Chondrocyte (in vitro differentiated cells): ENCODE measurements at places on chromosomes 7 and 10. TPM values are rescaled to one million over a fixed set of nuclear protein-coding genes. Genes with fewer than 3 reads are reported as not detected.

Gene HOXA3
- total RNA-seq: 9.3 to 12.1 TPM in 2 of 3 replicates, not detected in the other

DNA sequence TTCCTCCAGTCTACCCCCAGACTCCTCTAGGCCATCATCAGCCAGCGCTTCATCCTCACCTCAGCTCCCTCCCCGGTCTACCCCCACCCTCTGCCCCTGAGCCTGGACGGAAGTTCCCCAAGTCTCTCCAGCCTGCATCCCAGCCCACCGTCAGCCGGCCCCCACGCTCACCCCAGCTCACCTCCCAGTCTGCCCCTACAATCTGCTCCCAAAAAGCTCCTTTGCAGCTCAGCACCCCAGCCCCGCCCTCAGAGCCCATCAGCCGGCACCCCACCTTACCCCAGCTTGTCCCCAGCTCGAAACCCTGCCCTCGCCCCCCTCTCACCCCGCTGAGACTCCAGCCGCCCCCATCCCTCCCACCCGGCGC, 322 bp upstream of the RAMP3 start:
- peaks cover 7% of the 10 kb centered on the region for H3K4me1 ChIP-seq
- no peak overlapping the region for H3K27ac ChIP-seq
- no peak overlapping the region for H3K4me3 ChIP-seq
- DNase-seq: no peak

DNA sequence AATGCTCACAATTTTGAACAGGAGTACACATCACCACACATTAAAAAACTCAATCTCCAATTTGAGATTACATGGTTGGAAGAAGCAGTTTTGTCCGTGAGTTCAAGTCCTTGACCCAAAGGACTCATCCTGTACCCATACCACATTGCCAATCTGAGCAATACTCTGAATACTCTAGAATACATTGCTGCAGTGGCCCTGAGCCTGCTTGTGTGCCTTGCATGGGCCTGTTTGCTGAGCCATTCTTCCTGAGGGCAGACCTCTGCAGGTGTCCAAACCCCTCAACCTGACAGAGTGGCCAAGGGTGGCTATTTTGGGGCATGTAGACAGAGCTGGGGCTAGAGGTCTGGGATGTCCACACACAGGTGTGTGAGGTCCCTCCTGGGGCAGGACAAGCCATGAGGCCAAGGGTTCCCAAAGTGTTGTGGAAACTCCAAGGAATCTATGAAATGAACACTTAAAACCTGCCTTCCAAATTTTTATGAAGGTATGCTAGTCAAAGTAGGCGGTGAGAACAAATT, 15.5 kb downstream of the AGMO start:
- no peaks in the 10 kb centered on the region for H3K36me3 ChIP-seq
- H3K27me3 ChIP-seq: no peaks in the 10 kb centered on the region
- no peak overlapping the region for H3K4me3 ChIP-seq
- peaks cover 24% of the 10 kb centered on the region for H3K4me1 ChIP-seq

Gene PALD1
- 2.4 to 4.1 TPM (median 4.0 TPM) in 3 replicates for total RNA-seq

DNA sequence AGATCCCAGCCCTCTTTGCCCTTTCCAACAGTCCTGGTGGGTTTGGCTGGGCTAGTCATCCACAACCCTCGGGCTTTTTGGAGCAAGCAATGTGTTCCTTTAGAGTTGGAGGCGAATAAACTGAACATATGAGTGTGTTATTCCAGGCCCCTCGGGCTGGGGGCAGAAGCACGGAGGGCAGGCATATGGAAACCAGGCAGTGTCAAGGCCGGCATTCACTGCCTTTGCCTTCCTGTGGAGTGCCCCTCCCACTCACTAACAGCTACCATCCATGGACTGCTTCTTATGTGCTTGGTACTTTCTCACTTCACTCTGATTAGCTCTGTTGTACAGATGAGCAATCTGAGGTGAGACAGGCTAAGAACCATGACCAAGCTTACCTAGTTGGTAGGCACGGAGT, 53.9 kb upstream of the EFCAB10 start:
- H3K27ac ChIP-seq: no peak overlapping the region
- no peak overlapping the region for H3K4me3 ChIP-seq
- DNase-seq: peak; percentile 25
- H3K36me3 ChIP-seq: peaks cover 19% of the 10 kb centered on the region
- H3K4me1 ChIP-seq: peaks cover 7% of the 10 kb centered on the region

GRCh38 chr10:114729103-114729659, 71.1 kb upstream of the ABLIM1 start:
- H3K36me3 ChIP-seq: no peaks in the 10 kb centered on the region
- no peak overlapping the region for H3K4me3 ChIP-seq
- H3K27ac ChIP-seq: no peak overlapping the region
- no peak for DNase-seq
- H3K27me3 ChIP-seq: no peaks in the 10 kb centered on the region

Gene KLLN
- 0.62 to 0.82 TPM (median 0.72 TPM) in 3 replicates for total RNA-seq

GRCh38 chr10:12644380-12645144, 295.2 kb downstream of the CAMK1D start:
- H3K27ac ChIP-seq: no peak overlapping the region
- H3K36me3 ChIP-seq: no peaks in the 10 kb centered on the region
- peaks cover 9% of the 10 kb centered on the region for H3K4me1 ChIP-seq
- H3K4me3 ChIP-seq: no peak overlapping the region
- no peaks in the 10 kb centered on the region for H3K27me3 ChIP-seq

DNA sequence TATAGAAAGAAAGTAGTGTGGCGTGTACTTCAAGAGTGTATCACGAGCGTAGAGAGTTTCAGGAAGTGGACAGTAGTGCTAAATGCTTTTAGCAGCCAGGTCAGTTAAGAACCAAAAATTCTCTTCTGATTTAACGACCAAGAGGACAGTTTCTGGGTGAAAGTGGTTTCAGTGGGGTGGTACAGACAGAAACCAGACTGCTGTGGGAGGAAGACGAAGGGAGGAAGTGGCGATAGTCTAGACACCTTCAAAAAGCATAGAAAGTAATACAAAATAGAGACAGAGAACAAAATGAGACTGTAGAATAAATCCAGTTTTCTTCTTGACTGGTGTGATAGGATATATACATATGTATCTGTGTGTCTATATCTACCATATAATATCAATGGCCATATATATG, 93.5 kb downstream of the MBL2 start:
- no peak overlapping the region for H3K4me3 ChIP-seq
- H3K27me3 ChIP-seq: peaks cover 2% of the 10 kb centered on the region
- H3K27ac ChIP-seq: no peak overlapping the region
- H3K4me1 ChIP-seq: no peaks in the 10 kb centered on the region
- DNase-seq: no peak
- no peaks in the 10 kb centered on the region for H3K36me3 ChIP-seq

Gene TMEM236
- 0.07 to 0.23 TPM (median 0.22 TPM) in 3 replicates for total RNA-seq

- no peaks in the 10 kb centered on the region for H3K27me3 ChIP-seq
- peaks cover 11% of the 10 kb centered on the region for H3K36me3 ChIP-seq
- no peak overlapping the region for H3K27ac ChIP-seq
- H3K4me3 ChIP-seq: no peak overlapping the region
- peaks cover 10% of the 10 kb centered on the region for H3K4me1 ChIP-seq
Measured at GRCh38 chr10:127254276-127254675, 57.9 kb upstream of the INSYN2A start.

DNA sequence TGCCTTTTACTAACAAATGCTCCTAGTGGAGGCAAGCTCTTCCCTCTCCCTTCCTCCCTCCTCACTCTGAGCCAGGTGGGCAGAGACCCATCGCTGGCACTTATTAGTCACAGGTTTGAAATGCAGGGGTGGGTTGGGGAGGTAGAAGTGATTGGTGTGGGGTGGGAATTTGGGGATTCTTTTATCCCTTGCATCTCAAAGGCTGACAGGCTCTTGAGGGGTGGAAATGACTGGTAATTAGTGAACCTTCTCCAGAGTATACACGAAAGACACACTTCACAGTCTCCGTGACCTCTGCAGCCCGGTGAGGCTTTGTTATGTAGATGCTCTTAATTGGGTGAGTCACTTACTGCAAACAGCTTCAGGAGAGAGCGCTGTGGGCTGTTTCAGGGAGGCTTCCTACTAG, 13.9 kb upstream of the LRMDA start:
- H3K27ac ChIP-seq: no peak overlapping the region
- no peaks in the 10 kb centered on the region for H3K4me1 ChIP-seq
- peaks cover 3% of the 10 kb centered on the region for H3K36me3 ChIP-seq
- no peak overlapping the region for H3K4me3 ChIP-seq
- H3K27me3 ChIP-seq: peaks cover 51% of the 10 kb centered on the region
- DNase-seq: no peak
